ENCODE measurements at places on chromosomes 7 and 10.
A peak's percentile ranks its signal among the peaks of the same experiment; 100 is the strongest.

DNA sequence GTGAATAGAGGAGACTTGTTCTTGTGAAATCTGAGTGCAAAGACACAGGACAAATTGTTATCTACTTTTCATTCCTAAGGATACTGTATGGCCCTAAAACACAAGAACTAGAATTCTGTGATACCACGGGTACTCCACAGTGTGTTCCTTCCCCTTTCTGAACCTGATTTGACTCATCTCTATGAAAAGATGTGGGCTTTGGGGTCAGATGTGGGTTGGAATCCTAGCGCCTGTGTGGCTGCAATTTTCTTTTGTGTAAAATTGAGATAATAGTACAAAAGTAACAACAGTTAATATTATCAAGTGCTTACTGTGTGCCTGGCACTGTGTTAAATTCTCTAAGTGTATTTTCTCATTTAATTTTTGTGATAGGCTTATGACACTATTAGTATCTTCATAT, 8.1 kb downstream of the SRGN start:
- no peak for DNase-seq

GRCh38 chr7:68676813-68677535, 921.3 kb upstream of the AUTS2 start:
- no peak for DNase-seq

DNA sequence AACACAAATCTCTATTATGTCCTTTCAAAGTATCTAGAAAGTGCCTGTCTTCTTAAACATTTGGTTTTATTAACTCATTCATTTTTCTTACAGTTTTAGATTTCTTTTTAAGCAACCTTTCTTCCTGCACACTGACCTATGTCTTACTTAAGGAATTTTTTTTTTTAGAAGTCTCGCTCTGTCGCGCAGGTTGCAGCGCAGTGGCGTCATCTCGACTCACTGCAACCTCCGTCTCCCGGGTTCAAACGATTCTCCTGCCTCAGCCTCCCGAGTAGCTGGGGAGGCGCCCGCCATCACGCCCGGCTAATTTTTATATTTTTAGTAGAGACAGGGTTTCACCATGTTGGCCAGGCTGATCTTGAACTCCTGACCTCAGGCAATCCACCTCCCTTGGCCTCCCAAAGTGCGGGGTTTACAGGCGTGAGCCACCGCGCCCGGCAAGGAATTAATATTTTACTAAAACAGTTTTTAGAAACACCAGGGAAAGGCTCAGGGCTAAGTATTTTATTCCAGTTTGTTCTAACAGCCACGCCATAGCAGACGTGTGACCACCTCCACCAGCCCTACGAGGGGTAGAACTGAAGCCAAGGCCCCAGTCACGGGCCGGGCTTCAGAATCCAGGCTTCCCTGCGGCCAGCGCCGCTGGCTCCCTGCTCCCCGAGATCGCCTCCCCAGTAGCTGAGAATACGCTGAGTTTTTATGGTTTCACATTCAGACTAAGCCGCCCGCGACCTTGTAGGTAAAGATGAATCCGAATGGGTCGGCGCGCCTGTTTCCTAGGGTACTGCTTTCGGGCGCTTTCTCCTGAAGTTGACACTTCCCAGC, 941 bp upstream of the LUC7L2 start:
- DNase-seq: peak; percentile 22

DNA sequence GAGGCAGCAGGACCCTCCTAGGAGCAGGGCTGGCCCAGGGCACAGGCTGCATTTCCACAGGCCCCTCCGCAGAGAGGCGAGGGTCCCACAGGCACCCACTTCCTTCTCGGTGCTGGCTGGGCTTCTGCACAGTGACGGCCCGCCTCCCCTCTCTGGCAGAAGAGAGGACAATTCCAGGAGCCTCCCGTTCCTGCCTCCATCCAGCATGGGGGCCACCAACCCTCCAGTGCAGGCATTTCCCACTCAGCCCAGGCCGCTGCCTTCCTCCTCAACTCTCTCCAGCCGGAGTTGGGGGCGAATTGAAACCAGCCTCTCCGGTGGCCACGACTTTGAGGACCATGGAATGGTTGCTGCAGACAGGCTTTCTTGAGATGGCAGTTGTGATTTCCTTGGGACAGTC, 125.0 kb upstream of the PPP2R2D start:
- DNase-seq: no peak

GRCh38 chr7:48424731-48425130, 253.5 kb downstream of the ABCA13 start:
- no peak for DNase-seq

DNA sequence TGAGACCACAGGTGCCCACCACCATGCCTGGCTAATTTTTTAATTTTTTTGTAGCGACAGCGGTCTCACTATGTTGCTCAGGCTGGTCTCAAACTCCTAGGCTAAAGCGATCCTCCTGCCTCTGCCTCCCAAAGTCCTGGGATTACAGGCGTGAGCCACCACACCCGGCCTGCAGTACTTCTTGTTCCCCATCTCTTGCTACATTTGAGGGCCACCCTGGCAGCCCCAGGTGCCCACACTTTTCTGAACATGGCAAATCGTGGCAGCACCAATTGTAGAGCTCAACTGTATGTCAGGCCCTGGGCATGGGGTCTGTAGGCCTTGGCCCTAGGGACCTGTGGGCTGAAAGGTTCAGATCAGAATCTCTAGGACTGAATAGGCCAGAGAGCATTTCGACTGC, 25.1 kb upstream of the LIMK1 start:
- no peak for DNase-seq

GRCh38 chr7:18475488-18475887, 20.1 kb upstream of the HDAC9 start:
- DNase-seq: no peak

All from CD4-positive, alpha-beta T cell treated with Interleukin-15 for 4 hours (primary cell).